ENCODE measurements at places on chromosomes 1 and 21. TPM values are rescaled to one million over a fixed set of nuclear protein-coding genes. Genes with fewer than 3 reads are reported as not detected.

Gene CENPF
- total RNA-seq = 1.7 TPM

Gene TFF3
- 2.9 TPM for total RNA-seq

Gene FMO1
- 0.49 TPM for total RNA-seq

Gene GPR37L1
- 0.05 TPM for total RNA-seq
